Cardiac muscle cell (in vitro differentiated cells and primary cell): ENCODE measurements at places on chromosomes 5 and 9.

- no peak for DNase-seq
Measured at GRCh38 chr5:40871177-40871576, 30.0 kb downstream of the CARD6 start.

DNA sequence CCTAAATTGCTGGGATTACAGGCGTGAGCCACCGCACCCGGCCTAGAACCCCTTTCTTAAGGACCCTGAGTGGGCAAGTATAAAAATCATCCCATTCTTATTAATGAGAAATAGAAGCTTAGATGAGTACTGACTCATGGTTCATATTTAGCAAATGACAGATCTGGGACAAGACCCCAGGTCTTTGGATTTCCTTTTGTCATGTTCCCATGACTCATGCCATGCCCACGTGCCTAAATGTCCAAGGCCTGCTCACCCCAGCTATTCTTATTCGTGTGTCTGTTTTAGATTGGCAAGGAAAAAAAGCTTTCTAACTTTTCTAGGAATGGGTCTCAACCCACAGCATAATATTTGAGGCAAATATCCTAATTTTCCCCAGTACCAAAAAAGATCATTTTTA is 57.7 kb upstream of the RPS23 start:
- no peak for DNase-seq

- no peak for DNase-seq
Measured at GRCh38 chr5:154140381-154140780, 50.2 kb upstream of the GALNT10 start.

GRCh38 chr9:68983522-68984424 is 30.1 kb downstream of the PRKACG start:
- no peak for DNase-seq

DNA sequence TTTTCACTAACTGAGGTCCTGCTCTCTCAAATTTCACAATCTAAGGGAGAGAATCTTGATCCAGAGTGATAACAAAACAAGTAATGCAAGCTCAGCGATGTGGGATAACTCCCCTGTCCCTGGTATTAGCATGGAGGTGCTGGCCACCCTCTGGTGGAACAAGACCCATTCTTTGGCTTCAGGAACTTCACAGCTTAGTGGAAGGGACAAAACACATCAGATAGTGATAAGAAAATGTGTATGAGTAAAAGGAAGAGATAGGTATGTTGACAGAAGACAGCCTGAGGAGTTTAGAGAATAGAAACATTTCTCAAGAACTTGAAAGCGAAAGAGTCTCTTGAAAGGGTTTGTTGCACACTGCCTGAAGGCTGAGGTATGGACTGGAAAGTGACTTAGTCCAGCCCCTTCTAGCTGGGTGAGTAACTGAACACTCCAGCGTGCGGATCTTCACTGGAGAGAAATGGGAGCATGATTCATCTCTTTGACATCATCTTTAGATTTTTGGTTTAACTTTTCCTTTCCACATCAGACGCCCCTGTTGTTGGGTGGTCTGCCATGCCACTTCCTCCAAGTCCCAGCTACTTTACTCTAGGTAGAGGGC is 25.4 kb upstream of the ZSWIM6 start:
- DNase-seq = peak; percentile 77

GRCh38 chr5:108727236-108727650 is 20.5 kb upstream of the FER start:
- peak; percentile 31 for DNase-seq

DNA sequence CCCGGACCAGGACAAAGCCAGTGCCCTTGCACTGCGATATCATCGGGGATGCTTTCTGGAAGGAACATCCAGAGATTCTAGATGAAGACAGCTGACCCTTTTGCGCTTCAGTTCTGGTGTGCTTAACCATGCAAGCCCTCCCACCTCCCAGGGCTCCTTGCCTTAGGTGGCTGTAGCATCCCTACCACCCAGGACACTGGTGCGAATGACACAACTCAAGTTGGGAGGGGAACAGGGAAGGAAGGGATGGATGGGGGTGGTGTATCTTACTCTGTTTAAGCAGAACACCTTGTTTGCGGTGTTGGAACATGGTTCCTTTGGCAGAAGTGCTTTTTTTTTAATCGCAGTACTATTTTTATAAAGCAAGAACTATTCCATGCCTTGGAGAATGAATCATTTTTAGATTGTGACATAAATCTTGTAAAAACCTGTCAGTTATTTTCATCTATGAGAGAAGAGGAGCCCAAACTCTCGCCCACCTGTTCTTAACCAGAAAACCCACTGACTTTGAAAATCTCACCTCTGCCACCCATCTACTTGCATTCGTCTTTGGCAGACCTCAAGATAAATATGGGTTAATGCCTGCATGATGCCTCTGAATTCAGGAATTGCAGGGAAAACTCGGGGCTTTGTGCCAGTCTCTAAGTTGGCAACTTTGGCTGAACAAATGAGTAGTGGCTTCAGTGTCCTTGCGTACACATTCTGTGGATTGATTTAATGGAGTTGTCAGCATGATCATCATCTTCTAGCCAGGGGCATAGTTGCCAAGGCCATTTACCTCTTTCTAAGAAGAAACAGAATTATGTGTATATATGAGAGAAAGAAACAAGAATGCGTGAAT is 3.9 kb upstream of the LSM11 start:
- DNase-seq = no peak

DNA sequence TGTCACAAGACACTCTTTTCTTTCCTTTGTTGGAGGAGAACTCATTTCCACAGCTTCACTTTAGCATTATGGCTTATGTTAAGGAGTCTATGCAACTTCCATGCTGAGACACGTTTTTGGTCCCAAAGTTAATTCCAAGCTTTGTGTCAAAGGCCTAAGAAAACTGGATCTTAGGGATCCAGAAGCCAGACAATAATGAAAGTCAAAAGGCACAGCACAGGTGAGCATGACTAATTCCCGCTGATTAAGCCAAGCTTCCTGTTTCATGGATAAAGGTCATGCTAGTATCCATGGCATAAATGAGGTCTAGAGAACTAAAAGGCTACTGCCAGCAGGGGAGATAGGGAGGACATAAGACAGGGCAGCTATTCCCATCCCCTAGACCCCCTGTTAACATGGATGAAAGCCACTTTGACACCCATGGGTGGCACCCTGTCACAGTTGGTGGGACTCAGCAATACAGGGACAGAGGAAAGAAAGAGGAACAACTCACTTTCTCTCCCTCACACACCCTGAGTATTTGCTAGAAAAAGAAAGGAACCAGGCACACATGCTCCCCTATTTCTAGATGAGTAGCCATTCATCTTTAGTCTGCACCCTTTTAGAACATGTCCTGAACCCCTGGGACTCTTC is 438.1 kb upstream of the CDH9 start:
- no peak for DNase-seq

DNA sequence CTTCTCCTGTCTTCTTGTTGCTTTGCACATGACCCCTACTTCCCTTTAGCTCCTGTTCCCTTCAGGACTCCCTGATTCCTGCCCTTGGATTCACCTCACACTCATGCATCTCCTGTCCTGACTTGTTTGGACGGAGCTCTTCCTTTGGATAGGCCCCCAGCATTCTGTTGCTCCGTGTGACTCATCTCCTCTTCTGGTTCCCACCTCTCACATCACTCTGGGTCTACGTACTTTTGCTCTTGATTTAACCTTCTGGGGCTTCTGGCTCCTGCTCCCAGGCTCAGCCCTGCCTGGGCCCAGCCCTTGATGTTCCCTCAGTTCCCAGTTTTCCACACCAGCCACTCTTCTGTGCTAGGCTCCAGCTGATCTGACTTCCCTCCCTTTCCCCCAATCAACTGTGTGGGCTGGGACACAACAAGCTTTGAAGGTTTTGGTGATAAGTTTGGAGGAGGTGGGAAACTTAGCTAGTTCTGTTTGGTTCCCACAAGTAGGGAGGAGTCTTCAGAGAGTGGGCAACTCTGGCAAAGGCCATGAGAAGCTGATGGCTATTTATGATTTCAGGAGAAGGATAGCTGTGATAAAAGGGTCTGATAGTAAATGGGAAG is 331.5 kb downstream of the ARHGEF28 start:
- no peak for DNase-seq

DNA sequence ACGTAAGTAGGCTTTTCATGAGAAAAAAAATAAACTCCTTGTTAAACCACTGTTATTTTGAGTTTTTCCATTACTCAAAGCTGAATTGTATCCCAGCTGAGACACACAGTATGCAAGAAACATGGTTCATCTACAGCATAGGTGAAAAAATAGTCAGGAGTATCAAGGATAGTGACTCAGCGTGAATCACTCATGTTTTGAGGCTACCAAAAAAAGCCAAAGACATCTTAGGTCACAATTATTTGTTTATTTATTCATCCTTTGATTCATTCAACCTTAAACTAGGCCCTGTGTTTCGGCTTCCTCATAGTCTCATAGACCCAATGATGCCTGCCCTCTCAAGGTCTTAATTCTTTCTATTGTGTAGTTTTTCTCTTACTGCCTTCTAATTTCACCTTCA is 32.9 kb upstream of the STX17 start:
- no peak for DNase-seq

- DNase-seq = no peak
Measured at GRCh38 chr9:130107955-130108354, 54.2 kb downstream of the GPR107 start.
